ENCODE measurements at places on chromosomes 2 and 18. TPM values are rescaled to one million over a fixed set of nuclear protein-coding genes. Genes with fewer than 3 reads are reported as not detected.

The C2orf81 gene
- total RNA-seq: 8.5 TPM

The DCDC2C gene
- total RNA-seq: not detected

The UGT1A8 gene
- not detected for total RNA-seq

The TGOLN2 gene
- 94.8 TPM for total RNA-seq
